Fibroblast of skin of scalp (primary cell): ENCODE measurements at places on chromosomes 16 and 17.
A peak's percentile ranks its signal among the peaks of the same experiment; 100 is the strongest.

DNA sequence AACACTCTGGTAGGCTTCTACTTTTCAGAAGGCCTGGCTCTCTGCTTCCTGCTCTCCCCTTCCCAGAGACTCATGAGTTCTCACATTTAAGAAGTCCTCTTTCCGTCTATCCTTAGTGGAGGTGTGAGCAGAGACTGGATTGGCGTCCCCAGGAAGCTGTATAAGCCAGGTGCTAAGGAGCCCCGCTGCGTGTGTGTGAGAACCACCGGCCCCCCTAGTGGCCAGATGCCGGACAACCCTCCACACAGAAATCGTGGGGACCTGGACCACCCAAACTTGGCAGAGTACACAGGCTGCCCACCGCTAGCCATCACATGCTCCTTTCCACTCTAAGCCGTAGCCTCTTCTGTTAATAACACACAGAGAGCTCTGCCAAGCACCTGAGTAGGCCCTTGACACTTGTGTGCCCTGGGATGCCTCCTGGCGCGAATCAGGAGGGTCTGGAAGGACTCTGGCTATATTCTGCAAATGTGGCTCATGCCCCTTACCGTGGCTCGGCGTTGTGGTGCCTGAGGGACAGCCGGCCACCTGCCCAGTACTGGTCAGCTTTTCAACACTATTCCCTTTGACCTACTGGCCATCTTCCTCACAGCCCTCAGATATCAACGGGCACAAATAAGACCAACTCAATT lies 13.9 kb downstream of the CYB5D2 start:
- no peak for DNase-seq

DNA sequence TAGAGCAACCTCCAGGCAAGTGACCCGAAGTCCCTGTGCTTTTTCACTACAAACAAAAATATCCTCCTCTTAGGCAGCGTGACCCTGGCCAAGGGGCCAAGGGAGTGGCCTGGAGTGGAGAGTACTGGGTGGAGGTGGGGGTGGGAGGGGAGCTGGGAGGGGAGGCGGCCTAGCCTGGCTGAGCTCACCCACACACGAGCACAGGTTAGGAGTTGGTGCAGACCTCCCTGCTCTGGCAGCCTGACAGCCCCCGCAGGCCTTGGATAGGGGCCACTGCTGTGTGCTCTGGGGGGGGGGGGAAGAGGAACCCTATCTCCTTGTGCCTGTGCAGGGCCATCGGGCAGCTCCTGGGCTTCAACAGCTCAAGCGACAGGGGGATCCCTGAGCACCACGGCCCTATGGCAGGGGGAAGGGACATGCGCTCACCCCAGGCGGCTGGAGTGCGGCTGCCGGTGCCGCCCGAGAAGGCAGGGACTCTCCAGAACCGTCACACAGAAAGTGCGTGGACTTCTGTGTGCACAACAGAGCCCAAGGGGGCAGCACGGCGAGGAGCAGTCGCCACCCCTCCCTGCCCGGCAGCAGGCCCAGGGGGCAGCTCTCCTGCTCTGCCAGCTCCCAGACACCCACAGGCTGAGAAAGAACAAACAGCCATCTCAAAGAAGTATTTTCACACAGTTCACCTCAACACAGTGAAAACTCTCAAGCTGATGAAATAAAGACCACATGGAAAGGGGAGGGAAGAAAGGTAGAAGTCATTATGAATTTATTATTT lies 13.3 kb downstream of the SLC16A3 start:
- peak; percentile 45 for DNase-seq

GRCh38 chr16:25093208-25094061 lies 18.1 kb upstream of the LCMT1 start:
- no peak for DNase-seq

- no peak for DNase-seq
Measured at GRCh38 chr16:82033006-82033405, 2.0 kb upstream of the HSD17B2 start.

DNA sequence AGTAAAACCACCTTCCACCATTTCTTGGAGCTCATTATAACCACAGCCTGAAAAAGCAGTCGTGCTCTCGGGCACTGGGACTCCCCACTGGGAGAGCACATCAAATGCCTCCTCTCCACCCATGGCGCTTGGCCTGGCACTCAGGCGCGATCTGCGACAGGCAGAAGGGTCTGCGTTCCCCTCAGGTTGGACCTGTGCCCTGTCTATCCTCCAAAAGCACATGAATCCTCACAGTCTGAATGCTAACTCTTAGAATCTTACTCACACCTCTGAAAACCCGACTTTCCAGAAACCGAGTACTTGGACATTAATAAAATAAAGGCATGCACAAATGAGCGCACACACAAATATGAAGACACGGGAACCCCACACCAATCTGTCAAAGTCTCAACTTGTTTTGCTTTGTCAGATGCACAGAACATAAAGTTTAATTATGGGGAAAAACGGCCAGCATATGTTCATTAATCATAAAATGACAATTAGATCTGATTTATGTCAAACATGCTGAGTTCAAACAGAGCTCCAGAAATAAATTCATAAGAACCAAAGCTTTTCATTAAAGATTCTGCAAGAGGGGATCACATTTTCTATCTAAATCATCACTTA lies 20.5 kb upstream of the FAAP100 start:
- no peak for DNase-seq

DNA sequence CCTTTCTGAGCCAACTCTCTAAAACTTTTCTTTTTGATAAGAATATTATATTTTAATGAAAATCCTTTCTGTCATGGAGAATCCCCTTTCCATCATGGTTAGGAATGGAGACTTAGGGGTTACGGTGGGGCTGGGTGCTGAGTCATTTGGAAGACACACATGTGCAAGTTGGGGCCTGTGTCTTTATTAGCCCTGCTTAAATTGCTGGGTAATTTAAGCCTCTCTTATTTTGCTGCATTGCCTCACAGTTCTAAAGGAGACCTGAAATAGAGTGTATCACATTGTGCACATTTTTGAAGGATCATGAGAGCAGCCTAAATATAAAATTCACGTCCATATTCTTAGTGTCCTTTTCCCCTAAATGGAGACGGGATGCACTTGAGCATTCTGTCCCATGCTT lies 61.8 kb upstream of the RBFOX1 start:
- no peak for DNase-seq

GRCh38 chr16:15440852-15441251 lies 6.5 kb downstream of the BMERB1 start:
- peak; percentile 65 for DNase-seq

GRCh38 chr17:74368341-74369081 lies 1.2 kb downstream of the GPR142 start:
- peak; percentile 65 for DNase-seq

DNA sequence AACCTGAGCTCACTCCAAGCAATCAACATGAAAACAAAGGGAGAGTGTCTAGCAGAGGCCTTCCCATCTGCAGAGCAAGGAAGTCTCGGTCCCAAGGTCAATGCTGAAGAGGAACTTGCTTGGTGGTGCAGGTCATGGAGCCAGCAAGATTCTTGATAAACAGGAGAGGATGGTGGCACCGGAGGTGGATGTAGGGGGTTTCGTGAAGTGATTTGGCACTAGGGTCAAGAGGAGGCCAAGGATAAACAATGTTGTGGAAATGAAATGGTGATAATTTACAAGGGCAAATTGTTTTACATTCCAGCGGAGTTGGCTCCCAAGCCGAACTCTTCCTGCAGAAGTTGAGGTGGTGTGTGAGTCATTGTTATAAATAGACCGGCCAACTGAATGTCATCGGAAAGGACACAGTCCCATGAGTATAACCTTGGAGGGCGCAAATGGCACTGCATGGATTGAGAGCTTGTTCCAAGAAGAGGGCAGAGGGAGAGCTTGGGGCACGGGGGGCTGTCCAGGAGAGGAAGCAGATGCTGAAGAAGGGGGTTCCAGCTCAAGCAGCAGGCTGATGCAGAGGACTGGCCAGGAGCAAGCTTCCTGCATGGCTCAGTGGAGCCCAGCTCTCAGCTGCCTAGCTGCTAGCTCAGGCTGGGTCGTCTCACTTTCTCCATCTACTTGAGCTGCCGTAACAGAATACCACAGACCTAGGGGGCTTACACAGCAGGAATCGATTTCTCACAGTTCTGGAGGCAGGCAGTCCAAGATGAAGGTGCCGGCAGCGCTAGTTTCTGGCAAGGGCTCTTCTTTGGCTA lies 136.6 kb downstream of the COPRS start:
- DNase-seq = peak; percentile 56

- DNase-seq = no peak
Measured at GRCh38 chr16:22235839-22236745, 30.0 kb downstream of the EEF2K start.

DNA sequence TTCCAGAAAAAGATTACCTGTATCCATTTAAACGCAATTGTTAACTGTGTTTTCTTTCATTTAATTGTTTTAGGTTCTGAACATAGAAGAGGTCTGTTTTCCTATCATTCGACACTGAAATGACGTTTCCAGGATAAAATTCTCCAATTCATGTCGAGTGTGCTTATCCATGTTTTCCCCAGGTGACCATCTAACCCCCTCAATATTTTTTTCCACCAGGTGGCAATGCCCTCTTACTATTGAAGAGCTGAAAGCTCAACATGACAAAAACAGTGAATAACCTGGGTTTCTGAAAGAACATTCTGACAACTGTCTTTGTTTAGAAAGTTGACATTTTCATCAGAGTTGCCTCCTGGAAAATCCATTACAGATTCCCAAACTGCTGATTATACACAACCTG lies 948.7 kb downstream of the KCNJ2 start:
- peak; percentile 8 for DNase-seq

GRCh38 chr17:74972107-74972972 lies at the start of gene HID1:
Gene HID1 (minus strand): TSS chr17:74972759. CDS start chr17:74972656, 103 bp downstream.
- DNase-seq = no peak

GRCh38 chr17:18323007-18323406 lies 7.9 kb downstream of the SMCR8 start:
- no peak for DNase-seq

DNA sequence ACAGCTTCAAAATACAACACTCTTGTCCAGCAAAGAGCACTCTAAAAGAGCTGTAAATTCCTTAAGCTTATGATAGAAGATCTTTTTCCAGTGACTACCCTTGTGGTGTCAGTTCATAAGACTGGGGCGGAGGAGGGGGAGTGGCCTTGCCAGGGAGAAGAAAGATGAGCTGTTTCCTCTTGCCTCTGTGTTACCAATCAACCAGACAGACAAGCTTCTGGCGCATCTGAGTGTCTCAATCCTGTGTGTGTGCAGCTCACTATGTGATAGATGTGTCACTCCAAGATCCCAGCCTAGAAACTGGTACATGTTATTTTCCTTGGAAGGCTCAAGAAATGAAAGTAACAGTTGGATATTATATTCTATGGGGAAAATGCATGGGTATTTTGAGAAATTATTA lies 167.4 kb upstream of the CACNG3 start:
- no peak for DNase-seq

- peak; percentile 22 for DNase-seq
Measured at GRCh38 chr16:75379911-75380847, 53.1 kb downstream of the CFDP1 start.

DNA sequence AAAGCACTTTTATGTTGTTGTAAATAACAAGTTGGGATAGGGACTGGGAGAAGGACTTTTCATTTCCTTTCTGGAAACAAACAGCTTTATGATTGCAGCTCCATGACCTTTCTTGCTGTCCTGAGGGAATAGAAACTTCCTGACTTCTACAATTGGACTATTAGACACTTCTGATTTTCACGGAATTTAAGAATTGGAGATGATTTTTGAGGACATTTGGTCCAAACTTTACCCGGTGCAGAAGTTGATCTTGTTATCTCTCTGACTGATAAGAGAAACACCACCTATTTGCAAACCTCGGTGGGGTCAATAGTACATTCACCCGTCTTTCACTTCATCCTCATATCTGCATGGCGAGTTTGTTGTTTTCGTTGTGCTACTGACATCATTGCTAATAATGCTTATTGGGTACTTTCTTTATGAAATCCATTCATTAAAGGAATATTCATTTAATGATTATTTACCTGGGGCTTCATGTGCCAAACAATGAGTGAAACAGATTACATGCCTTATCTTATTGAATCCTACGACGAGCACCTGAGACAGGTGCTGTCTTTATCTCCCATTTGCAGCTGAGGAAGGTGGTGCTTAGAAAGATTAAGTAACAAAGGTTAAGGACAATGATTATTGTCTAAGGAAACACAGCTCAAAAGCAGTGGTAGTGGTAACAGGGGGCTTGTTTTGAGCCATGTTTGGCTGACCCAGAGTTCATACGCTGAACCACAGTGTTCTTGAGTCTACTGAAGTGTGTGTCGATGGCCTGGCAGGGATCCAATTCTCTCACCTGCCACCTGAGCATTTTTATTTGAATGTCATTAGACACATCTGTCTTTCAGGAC lies 176.9 kb upstream of the FAM20A start:
- no peak for DNase-seq

- no peak for DNase-seq
Measured at GRCh38 chr17:41058741-41059140, 1.2 kb downstream of the KRTAP2-3 start.

DNA sequence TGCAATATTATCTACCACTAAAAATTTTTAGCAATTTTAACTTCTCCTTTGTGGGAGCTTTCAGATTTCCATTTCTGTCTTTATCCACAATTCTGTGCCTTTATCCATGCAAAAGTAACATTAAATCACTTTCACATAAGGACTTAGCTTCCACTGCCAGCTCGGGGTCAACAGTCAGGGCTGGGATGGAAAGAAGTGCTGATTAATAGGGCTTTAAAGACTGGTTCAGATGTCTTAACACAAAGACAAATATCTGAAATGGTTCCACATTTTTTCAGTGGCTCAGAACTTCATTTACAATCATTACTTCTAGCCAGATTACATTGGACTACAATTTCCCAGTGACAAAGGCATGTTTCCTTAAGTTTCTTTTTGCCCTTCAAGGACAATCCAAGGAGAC lies 191.8 kb upstream of the CPHXL start:
- DNase-seq = no peak

DNA sequence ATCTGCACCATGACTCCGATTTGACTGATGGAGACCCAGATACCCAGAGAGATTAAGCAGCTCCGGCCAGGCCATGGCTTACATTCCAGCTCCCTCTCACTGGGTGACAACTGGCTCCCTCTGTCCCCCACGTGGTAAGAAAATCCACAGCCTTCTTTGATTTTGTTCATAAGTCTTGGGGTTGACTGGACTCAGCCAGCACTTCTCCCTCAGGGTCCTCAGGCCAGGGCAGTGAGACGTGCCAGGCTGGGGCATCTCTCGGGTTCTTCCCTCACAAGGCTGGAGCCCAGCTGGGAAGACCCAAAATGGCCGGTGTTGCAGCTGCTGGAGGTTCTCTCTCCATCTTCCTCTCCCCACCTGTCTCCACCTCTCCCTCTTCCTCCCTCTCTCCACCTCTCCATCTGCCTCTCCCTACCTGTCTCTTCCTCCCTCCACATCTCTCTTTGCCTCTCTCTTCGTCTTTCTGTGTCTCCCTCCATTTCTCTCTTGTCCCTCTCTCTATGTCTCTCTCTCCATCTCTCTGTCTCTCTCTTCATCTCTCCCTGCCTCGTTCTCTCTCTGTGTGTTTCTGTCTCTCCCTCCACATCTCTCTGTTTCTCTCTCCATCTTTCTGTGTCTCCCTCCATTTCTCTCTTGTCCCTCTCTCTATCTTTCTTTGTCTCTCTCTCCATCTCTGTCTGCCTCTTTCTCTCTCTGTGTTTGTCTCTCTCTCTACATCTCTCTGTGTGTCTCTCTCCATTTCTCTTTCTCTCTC lies 105.3 kb downstream of the FOXL1 start:
- no peak for DNase-seq

- no peak for DNase-seq
Measured at GRCh38 chr16:31356566-31357323, 1.8 kb downstream of the ITGAX start.
